Chondrocyte (in vitro differentiated cells): ENCODE measurements at places on chromosomes 16 and 17. TPM values are rescaled to one million over a fixed set of nuclear protein-coding genes. Genes with fewer than 3 reads are reported as not detected.

The KRT31 gene
- not detected in 3 replicates for total RNA-seq

The PRSS53 gene
- 3.3 to 7.0 TPM (median 5.9 TPM) in 3 replicates for total RNA-seq

The OMG gene
- total RNA-seq = not detected in 3 replicates

- DNase-seq = no peak
Measured at GRCh38 chr16:50991006-50991405, 160.1 kb downstream of the SALL1 start.

DNA sequence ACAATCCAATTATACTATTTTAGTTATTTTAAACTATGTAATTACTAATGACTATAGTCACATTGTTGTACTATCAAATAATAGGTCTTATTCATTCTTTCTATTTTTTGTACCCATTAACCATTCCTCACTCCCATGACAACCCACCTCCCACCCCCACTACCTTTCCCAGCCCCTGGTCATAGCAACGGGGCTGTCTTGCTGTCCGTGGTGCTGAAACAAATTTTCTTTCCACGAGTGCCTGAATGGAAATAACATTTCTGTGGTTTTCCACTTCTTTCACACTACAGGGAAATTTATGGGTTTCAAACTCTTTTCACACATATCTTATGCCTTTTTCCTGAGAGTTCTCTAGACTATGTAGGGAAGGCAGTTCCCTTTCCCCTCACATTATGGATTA lies 326.6 kb downstream of the PHKB start:
- no peak for DNase-seq

DNA sequence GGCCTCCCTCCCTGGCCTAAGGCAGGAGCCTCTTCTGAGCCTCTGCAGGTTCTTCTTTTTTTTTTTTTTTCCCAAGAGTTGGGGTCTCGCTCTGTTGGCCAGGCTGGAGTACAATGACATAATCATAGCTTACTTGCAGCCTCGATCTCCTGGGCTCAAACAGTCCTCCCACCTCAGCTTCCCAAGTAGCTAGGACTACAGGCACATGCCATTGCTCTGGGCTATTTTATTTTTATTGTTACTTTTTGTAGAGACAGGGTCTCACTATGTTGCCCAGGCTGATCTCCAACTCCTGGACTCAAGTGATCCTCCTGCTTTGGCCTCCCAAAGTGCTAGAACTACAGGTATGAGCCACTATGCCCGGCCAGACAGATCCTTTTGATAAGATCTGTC lies 32.6 kb downstream of the SBK1 start:
- DNase-seq = no peak

DNA sequence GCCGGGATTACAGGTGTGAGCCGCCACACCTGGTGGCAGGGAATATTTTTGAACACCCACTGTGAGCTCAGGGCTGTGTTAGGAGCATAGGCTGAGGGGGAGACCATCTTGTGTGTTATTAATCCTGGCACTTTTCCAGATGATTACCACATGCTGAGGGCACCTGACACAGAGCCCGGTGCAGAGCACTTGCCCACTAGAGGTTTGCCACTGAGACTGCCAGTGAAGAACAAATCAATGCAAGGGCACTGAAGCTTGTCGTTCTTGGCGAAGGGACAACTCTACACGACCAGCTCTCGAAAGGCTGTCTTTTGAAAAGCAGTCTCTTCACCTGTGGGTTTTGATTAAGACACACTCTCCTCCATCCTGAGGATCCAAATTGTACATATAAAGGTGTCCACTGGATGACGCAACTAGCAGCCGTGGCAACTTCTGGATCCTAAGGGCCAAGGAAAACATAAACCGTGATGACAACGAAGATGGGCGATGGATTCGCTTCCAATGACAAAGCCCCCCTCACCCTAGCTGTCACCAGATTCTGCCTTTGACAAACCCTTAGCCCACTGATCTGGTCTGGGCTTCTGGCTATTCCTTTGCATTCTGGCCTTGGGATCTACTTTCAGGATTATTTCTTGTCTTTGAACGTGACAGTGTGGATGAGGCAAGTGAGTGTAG lies 28.7 kb downstream of the WIPI1 start:
- no peak for DNase-seq

DNA sequence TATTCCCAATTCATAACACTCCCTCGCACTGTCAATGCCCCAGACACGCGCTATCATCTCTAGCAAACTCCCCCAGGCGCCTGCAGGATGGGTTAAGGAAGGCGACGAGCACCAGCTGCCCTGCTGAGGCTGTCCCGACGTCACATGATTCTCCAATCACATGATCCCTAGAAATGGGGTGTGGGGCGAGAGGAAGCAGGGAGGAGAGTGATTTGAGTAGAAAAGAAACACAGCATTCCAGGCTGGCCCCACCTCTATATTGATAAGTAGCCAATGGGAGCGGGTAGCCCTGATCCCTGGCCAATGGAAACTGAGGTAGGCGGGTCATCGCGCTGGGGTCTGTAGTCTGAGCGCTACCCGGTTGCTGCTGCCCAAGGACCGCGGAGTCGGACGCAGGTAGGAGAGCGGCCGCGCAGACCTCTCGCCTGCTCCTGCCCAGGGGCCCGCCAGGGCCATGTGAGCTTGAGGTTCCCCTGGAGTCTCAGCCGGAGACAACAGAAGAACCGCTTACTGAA lies at the start of gene GRN:
Gene GRN (plus strand): TSS at position 364 of the 515 bp plus-strand sequence. CDS start 3,863 bp downstream, outside the sequence.
- peak; percentile 96 for DNase-seq

GRCh38 chr17:44006272-44006597 lies 1.8 kb downstream of the NAGS start:
- no peak for DNase-seq

GRCh38 chr17:73308017-73308823 lies 3.6 kb downstream of the CDC42EP4 start:
- DNase-seq = no peak

DNA sequence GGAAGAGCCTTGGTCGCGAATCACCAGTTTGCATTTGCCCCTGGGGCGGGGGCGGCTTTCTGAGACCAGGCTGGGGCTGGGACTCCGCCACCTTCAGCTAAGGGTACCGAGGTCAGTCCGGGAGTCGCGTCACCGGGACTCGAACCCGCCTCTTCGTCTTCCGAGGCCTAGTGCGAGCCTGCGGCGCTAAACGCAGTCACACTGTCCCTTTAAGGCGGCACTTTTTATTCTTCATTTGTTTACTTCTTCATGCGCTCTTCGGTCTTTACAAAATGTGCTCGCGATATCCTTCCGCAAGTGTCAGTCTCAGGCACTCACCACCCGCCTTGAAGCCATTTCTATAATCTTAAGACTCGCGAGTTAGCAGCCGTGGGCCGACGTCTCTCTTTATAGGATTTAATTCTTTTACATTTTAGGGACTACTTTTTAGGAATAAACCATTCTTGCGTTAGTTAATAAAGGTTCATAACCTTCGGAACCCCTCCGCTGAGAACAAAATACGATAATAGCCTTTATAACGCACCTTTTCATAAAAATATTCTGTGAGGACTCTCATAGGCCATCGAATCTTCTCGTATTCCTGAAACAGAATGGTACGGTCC lies 593 bp upstream of the HEXIM1 start:
- peak; percentile 92 for DNase-seq

GRCh38 chr16:14641206-14641605 lies 8.5 kb downstream of the BFAR start:
- DNase-seq = no peak

DNA sequence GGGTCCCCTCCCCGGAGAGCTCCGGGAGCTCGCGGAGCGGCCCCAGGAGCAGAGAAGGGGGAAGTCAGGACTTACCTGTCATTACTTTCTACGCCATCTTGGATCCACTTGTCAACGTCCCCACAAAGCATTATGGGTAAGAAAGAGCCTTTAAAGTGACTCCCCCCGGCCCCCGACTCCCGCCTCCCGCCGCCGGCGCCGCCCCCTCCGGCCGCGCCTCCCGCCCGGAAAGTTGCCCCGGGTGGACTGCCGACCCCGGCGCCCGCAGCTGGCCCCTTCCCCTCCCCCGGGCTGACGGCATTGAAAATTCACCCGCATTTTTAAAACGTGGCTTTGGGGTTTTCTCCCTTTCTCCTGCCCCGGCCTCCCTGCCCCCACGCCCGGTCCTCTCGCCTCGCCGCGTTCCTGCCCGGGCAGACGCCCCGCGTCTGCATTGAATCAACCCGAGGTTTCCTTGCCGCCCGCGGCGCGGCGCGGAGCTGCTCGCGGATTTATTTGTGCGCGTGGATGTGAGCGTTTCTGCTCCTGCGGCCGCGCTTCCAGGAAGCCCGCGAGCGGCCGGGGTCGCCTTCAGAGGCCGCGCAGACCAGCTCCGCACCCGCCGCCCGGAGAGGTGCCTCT lies at the start of gene HELZ:
Gene HELZ (minus strand): TSS at position 124 of the 621 bp plus-strand sequence. CDS start 26,392 bp downstream, outside the sequence.
- DNase-seq = no peak

- no peak for DNase-seq
Measured at GRCh38 chr16:67287960-67288359, 8.6 kb downstream of the PLEKHG4 start.
